ENCODE measurements at places on chromosomes 1 and 21.

- no peak for DNase-seq
These were observed 60.4 kb downstream of the VANGL2 start for GRCh38 chr1:160460683-160461287.

DNA sequence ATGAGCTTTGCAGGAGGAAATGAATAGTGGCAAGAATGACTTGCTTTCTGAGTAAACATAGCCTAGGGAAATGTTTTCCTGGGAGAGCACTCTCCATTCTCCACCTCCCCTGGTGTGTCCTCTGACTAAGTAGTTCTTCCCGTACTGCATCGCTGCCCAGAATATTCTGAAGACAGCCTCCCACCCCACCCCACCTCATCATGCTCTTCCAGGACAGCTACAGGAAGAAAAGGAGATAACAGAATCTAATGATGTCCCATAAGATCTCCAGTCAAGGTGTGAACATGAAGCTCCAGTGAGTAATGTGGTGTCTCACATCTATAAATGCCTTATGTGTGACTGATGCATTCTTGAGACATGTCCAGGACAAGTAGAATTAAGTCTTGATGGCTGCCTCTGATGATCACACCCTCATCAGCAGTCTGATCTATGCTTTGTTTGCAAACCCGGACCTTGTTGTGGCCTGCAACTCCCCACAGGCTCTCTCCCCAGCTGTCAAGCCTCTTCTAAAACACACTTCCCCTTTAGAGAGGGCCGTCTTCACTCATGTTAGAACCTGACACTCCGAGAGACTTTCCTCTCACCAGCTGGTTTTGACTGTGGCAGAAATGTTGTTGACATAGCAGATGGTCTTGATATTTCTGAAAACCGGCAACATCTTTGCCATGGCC is 183.0 kb downstream of the CYYR1 start:
- DNase-seq, result no peak

- DNase-seq, result peak; percentile 71
These were observed 16.5 kb upstream of the LHX4 start for GRCh38 chr1:180213401-180214170.

- no peak for DNase-seq
These were observed 10.0 kb downstream of the C1orf87 start for GRCh38 chr1:60063561-60063960.

DNA sequence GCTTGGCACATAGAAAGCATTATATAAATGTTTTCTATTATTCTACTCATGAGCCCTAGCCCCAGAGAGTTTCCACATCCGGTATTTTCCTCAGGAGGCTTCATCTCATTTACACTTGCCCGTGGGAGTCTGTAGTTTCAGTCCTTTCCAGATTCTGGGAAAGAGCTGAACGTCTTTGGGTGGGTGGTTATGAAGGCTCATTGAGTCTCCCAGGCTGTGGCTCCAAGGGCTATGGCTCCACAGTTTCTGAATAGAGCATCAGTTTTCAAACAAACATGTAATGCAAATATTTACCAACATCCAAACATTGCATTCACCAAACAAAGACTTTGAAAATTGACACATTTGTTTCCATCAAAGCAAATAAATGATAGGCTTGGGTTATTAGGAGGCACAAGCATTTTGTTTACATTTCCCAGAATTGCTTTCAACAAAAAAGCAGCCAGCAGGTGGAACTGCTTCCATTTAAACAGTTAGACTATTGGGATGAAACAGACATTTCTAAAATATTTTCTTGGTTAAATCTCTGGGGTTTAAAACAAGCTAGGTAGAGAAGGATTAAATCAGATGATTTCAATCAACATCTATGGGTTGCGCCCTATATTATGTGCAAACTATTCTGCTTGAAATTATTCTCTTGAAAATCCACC is 1.3 kb upstream of the LEMD1 start:
- no peak for DNase-seq

GRCh38 chr1:84720221-84720780 is 30.0 kb upstream of the SSX2IP start:
- no peak for DNase-seq

GRCh38 chr1:15584489-15585363 is at the start of gene AGMAT:
Gene AGMAT (minus strand): TSS chr1:15585051. CDS start chr1:15584967, 84 bp downstream.
- DNase-seq, result peak; percentile 83

- no peak for DNase-seq
These were observed 7.6 kb upstream of the CD1A start for GRCh38 chr1:158246650-158247049.

DNA sequence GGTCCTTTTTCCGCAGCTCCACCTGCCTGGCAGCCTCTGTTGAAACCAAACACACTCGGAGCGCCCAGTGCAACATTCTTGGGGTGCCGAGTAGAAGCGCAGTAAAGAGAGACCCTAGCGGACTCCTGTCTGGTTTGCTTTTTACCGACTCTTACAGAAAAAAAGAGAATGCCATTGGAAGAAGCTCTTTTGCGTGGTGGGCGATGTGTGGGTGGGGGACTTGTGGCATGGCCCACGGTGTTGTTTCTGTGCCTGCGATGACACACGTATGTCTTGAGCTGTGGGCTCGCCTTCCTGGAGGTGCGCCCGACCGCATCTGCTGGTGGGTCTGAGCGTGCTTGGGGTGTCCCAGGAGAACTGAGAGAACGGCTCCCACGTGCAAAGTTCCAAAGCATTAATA is 7.3 kb upstream of the BARHL2 start:
- no peak for DNase-seq

DNA sequence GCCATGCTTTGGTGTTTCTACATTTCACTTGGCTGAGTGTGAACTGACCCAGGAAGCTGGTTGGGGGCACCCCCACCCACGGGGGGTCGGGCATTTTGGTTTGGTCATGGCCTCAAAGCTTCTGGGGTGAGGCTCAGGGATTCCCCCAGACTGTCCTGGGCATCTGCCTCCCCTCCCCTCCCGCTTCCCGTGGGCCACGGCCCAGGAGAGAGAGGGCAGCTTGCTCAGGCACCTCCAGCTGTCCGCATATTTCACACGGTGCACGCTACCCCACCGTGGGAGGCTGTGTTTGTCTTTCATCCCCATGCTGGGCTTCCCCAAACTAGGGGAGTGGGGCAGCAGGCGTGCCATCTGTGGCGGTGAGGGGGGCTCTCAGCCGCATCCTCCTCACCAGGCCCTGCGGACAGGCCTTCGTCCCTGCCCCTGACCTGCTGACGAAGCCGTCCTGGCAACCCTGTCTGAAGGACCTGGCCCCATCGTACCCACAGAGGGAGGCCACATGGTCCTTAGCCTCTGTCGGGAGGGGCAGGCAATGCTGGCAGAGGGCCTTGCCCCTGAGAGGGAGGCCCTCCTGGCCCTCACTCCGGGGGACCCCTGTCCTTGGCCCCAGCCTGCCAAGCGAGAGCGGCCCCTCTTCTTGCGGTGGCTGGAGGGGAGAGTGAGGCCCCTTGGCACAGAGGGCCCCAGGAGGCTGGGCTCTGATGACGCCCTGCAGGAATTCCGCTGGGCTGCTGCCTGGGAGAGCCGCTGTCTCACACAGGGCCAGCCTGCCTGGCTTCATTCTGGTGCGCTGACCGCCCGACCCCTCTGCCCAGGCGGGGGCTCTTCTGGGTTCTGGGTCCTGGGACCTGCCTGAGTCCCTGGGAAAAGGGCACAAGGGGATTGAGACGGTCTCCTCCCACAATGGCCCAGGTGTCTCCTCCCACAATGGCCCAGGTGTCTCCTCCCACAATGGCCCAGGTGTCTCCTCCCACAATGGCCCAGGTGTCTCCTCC is 22.1 kb downstream of the TP73 start:
- DNase-seq, result no peak

GRCh38 chr1:161080441-161081405 is 8.6 kb downstream of the NECTIN4 start:
- DNase-seq, result no peak

GRCh38 chr1:179327196-179327595 is 33.6 kb downstream of the SOAT1 start:
- no peak for DNase-seq

GRCh38 chr1:174258148-174258550 is 98.8 kb downstream of the RABGAP1L start:
- peak; percentile 19 for DNase-seq

DNA sequence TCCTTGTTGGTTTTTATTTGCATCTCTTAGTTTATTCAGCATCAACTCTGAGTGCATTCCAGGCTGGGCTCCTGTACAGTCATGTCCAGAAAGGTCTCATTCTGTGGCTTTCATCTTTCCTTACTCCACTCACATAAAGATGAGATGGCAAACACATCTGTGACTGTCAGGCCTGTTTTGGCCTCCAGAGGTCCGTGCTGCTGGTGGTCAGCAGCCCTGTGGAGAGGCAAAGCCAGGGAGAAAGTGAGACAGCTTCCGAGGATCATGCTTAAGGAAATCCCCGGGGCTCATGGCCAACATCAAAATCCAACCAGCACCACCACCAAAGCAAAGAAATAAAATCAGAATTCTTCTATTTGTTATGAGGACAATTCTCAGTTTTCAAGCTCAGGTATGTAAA is 96.1 kb upstream of the HIVEP3 start:
- no peak for DNase-seq

- DNase-seq, result no peak
These were observed 69.0 kb downstream of the CD46 start for GRCh38 chr1:207820568-207821463.
